ENCODE measurements at places on chromosomes 3 and 15.

DNA sequence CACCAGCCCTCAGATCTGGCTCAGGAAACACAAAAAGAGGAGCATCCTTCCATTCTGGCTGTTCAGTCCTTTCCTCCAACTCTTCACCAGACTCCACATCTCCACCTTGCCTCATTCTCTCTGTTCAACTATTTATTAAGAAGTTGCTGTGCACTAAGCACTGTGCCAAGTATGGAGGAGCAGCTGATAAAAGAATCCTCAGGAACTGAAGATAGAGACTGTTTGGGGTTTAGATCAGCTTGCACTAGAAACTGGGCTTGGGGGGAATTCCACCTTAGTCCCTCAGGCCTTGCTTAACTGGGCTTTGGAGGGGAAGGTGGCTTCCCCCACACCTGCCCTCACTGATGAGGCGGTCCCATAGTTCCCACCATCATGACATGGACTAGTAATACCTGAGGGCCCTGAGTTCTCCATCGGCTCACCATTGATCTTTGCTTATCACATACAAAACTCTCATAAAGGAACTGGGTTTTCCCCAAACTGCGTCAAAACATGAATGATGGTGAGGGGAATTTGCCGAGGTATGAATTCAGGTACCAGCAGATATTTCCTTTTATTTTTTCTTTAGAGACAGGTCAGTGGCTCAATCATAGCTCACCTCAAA, 1.7 kb upstream of the CCR8 start:
- H3K27ac ChIP-seq: no peak overlapping the region
- no peak overlapping the region for H3K4me3 ChIP-seq
- H3K27me3 ChIP-seq: no peaks in the 10 kb centered on the region
- H3K36me3 ChIP-seq: no peaks in the 10 kb centered on the region
- no peak for DNase-seq

- no peak overlapping the region for H3K4me3 ChIP-seq
- H3K27ac ChIP-seq: no peak overlapping the region
- peaks cover 8% of the 10 kb centered on the region for H3K36me3 ChIP-seq
- peak; percentile 33 for DNase-seq
Measured at GRCh38 chr3:129181819-129182218, 1.9 kb downstream of the CNBP start.

DNA sequence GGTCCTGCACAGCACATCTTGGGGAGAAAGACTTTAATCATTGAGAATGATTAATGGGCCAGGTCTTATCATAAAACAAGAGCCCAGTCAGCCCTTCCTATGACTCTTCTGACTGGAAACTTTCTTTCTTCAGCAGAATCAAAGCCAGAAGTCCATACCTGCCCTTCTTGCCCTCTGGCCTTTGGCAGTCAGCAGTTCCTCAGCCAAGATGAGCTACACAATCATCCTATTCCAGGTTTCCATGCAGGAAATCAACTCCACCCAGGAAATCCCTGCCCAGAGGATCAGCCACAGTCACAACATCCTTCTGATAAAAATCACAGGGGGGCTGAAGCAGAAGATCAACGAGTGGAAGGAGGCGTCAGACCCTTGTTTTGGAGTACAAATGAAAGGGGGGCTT, 26.9 kb downstream of the ZNF589 start:
- H3K4me1 ChIP-seq: peaks cover 4% of the 10 kb centered on the region
- no peaks in the 10 kb centered on the region for H3K27me3 ChIP-seq
- peak; percentile 28 for DNase-seq
- H3K4me3 ChIP-seq: no peak overlapping the region

GRCh38 chr3:166123576-166123975, 286.4 kb upstream of the BCHE start:
- DNase-seq: no peak
- no peak overlapping the region for H3K27ac ChIP-seq
- H3K4me1 ChIP-seq: no peaks in the 10 kb centered on the region
